Activated CD4-positive, CD25-positive, alpha-beta regulatory T cell treated with anti-CD3 and anti-CD28 coated beads, Interleukin-2, amount 50 U/mL, for 24 hours (primary cell): ENCODE measurements at places on chromosomes 3 and 15.

- no peak for ATAC-seq
Observed at GRCh38 chr15:88865498-88866099, 29.7 kb downstream of the HAPLN3 start.

DNA sequence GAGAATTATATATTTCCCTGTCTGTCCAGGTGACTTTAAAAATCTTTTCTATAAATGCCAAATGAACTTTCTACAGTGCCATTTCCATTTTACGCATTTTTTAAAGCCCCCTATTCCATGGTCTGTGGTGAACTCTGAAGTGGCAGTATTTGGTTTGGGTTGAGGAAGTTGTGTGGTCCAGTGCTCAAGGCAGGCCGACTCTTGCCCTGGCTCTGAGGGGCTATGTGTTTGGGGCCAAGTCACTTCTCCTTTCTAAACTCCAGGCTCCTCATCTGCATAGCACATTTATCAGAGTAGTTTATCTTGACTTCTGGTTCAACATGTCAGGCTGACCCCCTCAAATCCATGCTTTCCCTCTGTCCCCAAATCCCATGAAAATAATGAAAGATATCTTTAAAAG, 14.1 kb downstream of the TTC21A start:
- no peak for ATAC-seq

GRCh38 chr3:46632792-46633191, 20.5 kb downstream of the FAM240A start:
- ATAC-seq: no peak

GRCh38 chr3:99783011-99783573, 34.6 kb upstream of the CMSS1 start:
- no peak for ATAC-seq

DNA sequence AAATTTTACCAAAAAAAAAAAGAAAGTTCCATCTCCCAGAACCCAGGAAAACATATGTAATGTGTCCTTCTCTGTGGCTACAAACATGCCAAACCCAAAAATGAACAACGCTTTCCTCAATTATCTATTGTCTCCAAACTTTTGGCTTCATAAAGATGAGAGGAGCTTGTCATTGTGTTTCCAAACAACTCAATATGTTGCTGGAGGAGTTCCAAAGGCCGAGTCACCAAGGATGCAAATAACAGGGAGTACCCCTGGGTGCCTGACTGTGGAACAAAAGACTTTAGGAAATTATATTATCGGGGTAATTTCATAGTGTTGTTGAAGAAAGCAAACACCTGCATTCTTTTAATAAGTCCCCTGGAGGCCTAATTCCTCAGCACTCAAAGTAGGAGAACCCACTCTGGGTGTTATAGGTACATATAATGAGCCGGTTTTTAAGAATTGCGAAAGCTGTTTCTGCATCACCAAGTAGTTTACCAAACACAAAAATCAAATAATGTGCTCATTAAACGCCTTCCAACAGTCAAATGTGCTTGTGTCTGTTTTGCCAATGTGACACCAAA, 206.3 kb upstream of the PRICKLE2 start:
- ATAC-seq: no peak

DNA sequence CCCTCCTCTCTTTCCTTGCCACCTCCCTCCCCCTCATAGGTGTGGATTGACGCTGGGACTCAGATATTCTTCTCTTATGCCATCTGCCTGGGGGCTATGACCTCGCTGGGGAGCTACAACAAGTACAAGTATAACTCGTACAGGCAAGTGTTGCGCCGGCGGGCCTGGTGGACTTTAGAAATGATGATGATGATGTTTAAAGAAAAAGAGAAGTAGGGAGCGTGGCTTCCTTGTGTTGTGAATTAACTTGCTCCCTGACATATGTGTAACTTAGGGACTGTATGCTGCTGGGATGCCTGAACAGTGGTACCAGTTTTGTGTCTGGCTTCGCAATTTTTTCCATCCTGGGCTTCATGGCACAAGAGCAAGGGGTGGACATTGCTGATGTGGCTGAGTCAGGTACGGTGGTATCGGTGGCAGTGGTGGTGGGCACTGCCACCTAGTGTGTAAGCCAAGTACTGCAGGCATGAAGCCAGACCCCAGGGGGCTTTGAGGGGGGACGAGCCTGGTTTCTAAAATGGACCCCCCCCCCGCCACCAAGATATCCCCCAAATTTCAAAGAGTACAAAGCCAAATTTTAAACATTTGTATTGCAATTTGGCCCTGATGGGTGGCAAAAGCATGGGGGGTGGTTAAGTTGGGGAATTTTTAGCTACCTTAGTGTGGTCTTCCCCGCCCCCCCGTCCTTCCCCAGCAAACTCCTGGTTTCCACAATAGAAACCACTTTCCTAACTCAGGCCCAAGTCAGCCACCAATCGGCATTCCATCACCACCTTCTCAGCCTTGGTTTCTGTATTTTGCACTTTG, 65.6 kb downstream of the SLC6A6 start:
- ATAC-seq: no peak

- ATAC-seq: no peak
Observed at GRCh38 chr3:129594409-129594808, 12.1 kb downstream of the PLXND1 start.

DNA sequence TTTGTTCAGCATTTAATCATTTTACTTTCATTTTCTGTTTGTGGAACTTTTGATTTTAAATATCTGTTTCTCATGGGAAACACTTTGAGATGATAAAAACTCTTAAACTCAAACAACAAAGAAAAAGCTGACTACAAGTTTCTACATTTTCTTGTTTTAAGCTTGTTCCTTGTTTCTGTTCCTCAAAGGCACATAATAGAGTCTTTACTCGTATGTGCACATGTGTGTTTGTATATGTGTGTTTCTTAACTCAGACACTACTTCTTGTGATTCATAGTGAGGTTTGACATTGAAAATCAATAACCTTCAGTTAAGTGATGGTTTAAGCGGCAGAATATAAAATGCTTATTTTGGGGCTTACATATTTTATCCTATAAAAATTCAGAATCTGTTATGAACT, 786.7 kb upstream of the EPHA6 start:
- ATAC-seq: no peak

- ATAC-seq: no peak
Observed at GRCh38 chr3:61600195-61600594, 38.8 kb downstream of the PTPRG start.

DNA sequence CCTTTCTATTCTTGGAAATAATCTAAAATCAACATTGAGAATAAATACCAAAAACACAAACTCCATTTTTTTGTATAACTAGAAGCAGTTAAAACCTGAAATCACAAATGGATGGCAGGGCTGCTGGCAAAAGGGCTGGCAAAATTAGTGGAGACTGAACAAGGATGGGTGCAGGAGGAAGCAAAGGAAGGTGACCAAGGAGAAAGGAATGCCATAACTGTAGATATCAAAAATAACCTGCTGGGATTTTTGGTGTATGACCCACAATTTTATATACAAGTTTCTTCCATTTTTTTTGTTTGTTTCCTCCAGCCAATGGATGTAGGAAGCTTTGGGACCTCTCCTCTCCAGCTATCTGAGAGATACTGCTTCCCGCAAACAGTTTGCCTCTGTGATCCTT, 12.7 kb downstream of the CFAP44 start:
- ATAC-seq: no peak

- ATAC-seq: no peak
Observed at GRCh38 chr3:50317300-50317699, 5.2 kb downstream of the HYAL2 start.

- no peak for ATAC-seq
Observed at GRCh38 chr3:138089091-138089490, 26.3 kb downstream of the DZIP1L start.
